ENCODE measurements at places on chromosomes 7 and 10.

- no peak for DNase-seq
Measured at GRCh38 chr10:7576340-7576739, 90.4 kb downstream of the ITIH5 start.

DNA sequence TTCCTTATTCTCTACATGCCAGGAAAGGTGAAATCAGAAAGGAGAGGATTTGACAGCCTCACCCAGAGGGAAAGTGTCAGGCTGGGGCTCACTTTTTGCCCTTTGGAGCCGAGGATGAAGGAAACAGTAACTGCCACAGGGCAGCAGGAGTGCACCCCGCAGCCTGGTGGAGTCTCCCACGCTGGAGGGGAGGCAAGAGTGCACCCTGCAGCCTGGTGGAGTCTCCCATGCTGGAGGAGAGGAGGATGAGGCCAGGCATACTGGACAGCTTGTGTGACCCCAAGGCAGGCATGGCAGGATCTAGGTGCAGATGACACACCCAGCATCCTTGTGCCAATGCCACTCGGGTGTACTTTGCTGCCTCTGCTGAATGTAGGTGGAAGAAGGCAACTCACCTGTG is 484.0 kb downstream of the DNAJB6 start:
- no peak for DNase-seq

- no peak for DNase-seq
Measured at GRCh38 chr10:122271076-122271475, at the start of gene BTBD16. BTBD16 (plus strand) TSS chr10:122271296; CDS start chr10:122275082, 3,786 bp downstream.

DNA sequence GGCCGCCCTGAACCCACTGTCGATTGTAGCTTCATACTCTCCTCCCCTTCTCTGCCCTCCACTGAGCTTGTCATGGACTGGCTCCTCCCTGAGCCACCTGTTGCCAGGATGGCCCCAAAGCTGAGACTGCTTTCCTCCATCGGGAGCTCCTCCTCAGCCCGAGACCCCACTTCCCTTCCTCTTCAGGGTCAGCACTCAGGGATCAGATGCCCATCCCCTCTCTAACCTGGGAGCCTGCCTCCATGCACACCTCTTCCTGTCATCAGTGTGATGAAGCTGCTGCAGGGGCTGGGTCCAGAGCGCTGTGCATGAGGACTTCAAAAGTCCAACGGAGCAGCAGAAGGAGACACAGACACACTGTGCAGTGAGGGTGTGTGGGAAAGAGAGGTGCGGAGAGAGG is 201.1 kb downstream of the WDR37 start:
- no peak for DNase-seq

DNA sequence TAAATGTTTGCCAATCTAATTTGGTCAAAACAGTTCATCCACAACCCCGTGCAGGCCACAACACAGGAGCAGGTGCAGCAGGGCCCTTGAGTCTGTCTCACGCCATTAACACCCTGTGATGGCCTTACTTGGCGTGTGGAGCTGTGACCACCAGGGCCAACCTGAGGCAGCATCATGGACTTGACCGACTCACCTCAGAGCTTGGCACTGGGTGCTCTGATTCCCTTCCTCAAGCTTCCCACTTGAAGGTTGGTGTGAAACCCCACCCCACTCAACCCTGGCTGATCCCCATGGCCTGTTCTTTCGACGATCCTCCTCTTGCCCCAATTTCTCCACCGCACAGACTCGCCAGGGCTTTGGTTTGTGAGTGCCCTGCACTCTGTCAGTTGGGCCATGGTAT is 623.1 kb downstream of the PTPRN2 start:
- no peak for DNase-seq

DNA sequence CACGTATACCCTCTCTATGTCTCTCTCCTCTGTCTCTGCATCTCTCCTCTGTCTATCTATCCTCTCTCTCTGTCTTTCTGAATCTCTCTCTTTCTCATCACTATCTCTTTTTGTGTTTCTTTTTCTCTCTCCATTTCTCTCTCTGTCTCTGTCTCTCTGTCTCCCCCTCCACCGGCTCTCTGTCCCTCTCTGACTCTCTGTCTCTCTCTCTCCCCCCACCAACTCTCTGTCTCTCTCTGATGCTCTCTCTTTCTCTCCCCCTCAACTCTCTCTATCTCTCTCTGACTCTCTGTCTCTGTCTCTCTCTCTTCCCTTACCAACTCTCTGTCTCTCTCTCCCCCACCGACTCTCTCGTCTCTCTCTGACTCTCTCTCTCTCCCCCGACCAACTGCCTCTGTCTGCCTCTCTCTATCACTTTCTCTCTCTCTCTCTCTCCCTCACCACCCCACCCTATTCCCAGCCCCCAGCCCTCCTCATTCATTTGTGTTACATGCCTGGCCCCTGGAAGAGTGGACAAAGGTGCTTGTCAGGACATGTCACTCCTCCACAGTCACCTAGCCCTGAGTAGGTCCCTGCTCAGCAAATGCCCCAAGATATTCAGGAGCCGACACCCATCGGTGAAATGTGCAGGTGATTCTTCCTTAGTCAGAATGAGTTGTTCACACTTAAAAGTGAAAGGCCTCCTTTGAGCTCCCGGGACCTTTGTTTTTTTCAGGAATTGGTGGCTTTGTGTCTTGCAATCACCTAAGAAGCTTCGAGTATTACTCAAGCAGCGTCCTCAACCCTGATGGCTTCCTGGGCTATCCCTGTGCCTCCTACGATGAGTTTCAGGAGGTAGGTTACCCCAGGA is 13.6 kb downstream of the PNLIPRP2 start:
- DNase-seq, result no peak

DNA sequence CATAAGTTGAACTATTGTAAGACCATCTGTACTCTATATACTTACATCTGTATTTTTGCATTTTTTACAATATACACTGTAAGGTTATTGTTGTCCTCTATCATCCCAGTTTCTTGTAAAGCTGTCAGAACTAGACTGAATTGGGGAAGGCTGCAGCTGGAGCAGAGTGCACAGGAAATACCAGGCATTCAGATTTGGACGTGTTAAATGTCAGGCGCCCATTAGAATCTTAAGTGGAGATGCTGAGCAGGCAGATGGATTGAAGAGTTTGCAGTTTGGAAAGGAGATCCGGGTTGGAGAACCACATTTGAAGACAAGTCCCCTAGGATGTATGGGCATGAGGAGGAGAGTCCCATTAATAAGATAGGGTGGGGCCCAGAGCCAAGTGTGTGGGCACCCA is 40.4 kb downstream of the MTURN start:
- DNase-seq, result no peak

DNA sequence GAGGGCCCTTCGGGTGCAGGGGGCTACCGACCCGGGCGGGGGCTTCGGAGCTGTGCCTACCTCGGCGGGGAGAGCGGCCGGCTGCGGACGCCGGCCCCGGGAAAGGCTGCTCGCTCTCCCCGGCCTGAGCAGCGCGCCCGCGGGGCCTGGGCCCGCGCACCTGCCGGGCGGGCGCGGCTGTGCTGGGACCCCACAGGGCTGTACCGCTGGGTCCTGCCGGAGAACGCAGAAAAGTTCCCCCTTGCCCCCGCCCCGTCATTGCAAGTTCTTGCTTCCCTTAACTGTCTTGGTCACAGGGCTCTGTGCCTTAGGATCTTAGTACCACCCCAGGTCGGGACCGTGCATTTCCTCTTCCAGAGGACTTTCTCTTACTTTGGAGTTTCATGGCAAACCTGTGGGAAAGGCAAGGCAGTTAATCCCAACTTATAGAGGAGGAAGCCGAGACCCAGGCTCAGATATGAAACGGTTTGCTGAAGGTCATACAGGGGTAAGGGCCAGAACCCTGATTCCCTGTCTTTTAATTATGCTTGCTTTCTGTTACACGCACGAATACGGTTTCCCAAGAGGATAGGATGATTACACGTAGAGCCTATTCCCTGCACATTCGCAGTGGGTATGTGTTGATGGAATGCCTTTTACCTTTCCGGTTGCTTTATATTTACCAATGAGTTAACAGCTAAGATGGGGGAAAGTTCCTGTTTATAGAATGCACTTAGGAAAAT is 652 bp downstream of the PCGF5 start:
- DNase-seq, result no peak

DNA sequence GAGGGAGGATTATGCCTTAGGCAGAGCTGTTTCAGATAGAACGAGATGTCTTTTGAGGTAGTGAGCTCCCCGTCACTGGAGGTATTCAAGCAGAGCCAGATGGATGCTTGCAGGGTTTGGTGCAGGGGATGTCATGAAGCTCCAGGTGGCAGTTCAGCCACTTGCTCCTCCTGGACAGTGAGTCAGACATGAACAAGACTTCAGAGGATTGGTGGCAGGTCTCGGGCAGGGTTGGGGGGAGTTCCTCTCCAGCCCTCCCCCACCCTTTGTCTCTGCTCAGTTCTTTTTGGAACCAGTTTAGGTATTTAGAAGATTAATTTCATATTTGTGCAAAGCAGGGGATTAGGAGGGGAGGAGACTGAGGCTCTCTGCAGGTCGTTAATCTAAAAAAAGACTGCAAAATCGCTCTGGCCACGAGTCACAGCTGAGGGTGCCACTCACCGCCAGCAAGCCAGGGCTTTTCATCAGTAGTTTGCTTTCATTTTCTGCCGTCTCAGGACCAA is 21.5 kb upstream of the MYL10 start:
- DNase-seq, result no peak

DNA sequence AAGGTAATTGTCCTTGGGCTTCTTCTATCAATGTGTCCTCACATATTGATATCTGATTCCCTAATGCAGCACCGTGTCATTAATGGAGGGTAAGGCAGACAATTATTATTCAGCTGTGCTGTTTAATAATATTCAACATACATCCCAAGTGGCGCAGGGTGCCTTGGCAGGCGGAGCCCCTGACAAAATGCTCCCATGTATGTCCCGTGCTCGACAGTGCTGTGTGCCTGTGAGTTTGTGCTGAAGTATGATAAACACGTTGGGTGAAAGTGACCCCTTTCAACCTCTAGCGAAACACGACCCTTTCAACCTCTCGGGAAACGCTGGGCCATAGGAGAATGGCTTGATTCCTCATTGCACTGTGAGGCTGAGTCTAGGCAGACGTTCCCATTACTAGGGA is 31.3 kb downstream of the PFKP start:
- DNase-seq, result no peak

GRCh38 chr7:46369933-46370654 is 449.0 kb upstream of the IGFBP3 start:
- no peak for DNase-seq

- no peak for DNase-seq
Measured at GRCh38 chr7:140726281-140726680, 29.8 kb downstream of the NDUFB2 start.

DNA sequence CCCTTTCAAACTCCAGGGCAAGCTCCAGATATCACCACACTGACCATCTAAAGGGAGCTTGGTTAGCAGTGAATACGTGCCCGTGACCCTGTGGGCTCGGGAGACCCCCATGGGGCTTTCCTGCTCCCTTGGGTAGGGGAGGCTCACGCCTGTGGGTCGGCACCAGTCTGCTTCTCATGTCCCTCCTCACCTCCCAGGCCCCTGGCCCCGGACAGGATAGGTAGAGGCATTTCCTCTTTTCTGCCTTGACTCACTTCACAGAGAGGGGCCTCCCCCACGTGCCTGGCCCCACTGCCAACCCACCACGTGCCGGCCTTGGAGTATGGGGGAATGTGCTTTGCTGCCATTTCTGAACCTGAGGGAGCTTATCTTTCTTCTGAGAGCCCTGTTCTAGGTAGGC is 131.3 kb upstream of the FAM20C start:
- DNase-seq, result no peak

DNA sequence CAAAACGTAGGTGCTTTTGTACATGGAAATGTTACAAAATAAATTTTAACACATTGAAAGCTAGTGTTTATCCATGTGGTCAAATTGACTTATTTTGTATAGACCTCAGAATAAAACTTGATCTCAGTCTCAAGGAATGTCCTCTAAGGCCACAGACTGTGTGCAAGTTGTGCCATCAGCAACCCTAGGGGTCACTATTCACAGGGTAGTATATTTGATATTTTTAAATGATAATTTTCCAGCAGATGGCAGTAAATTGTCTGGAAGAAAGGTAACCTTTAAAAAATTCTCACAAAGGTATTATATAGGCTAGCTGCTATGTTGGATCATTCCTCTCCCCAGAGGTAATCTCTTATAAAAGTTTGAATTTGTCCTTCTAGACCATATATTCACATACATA is 12.9 kb upstream of the SNX10 start:
- DNase-seq, result no peak

- DNase-seq, result no peak
Measured at GRCh38 chr7:7911369-7912123, 57.0 kb upstream of the GLCCI1 start.

- no peak for DNase-seq
Measured at GRCh38 chr10:132757171-132757570, 28.8 kb downstream of the NKX6-2 start.

DNA sequence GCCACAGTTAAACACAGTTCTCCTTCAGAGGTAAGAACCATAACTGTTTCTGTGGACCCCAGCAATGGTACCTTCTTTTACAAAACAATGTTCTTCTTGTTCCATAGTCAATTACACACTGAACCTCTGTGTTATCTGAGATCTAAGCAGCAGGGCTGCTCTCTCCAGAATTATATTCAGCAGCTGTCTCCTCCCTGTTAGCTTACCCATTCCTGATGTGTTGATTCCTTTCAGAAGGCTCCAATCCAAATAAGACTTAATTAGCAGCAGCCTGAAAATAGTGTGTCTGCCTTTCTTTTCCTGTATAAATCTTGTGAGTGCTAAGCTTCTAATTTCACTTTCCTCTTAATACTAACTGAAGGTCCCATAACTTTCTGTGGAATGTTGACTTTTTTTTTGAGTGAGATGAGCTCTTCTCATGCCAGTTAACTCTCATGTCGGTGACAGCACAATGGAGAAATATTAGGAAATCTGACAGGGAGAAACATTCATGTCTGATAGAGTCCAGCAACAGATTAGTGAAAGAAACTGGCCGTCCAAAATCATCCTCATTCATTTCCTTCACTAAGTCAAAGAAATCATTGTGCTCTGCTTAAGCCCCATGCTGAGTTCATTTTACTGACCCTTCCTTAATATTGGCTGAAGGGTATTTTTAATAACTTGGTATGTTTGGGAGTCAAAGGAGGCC is 226.5 kb downstream of the PRKG1 start:
- no peak for DNase-seq

GRCh38 chr10:3324612-3325038 is 152.0 kb upstream of the PITRM1 start:
- DNase-seq, result no peak

- no peak for DNase-seq
Measured at GRCh38 chr10:48332166-48332870, 25.8 kb downstream of the MAPK8 start.

GRCh38 chr10:71319800-71320392 is 837 bp downstream of the SLC29A3 start:
- no peak for DNase-seq

GRCh38 chr7:1259621-1260243 is 27.1 kb downstream of the UNCX start:
- no peak for DNase-seq

- DNase-seq, result no peak
Measured at GRCh38 chr10:52459097-52459496, 145.0 kb downstream of the DKK1 start.

GRCh38 chr7:98472521-98472954 is 71.6 kb upstream of the BAIAP2L1 start:
- no peak for DNase-seq
